ENCODE measurements at places on chromosomes 4 and X.

GRCh38 chr4:142801966-142802365, 44.1 kb downstream of the INPP4B start:
- no peak for DNase-seq

- peak; percentile 47 for DNase-seq
These were observed 18.7 kb upstream of the TMEM192 start for GRCh38 chr4:165131247-165131832.

DNA sequence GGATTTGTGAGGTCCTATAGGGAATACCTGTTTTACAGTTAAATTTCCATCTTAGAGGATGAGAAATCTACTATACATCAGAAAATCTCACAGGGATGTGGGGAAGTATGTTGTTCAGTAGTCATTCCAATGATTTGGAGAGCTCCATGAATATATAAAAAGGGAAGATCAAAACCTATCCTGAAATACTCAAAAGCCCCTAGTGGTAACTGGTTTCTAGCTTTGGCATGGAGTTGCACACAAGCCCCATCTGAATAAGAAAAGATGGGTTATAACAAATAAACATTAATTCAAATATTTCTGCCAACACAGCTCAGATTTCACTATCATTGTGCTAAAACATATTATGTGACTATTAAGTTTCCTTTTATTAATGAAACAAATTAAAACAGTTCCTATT, 101.6 kb downstream of the FBXO8 start:
- DNase-seq, result no peak

GRCh38 chr4:128513664-128514484, 226.3 kb upstream of the PGRMC2 start:
- no peak for DNase-seq

DNA sequence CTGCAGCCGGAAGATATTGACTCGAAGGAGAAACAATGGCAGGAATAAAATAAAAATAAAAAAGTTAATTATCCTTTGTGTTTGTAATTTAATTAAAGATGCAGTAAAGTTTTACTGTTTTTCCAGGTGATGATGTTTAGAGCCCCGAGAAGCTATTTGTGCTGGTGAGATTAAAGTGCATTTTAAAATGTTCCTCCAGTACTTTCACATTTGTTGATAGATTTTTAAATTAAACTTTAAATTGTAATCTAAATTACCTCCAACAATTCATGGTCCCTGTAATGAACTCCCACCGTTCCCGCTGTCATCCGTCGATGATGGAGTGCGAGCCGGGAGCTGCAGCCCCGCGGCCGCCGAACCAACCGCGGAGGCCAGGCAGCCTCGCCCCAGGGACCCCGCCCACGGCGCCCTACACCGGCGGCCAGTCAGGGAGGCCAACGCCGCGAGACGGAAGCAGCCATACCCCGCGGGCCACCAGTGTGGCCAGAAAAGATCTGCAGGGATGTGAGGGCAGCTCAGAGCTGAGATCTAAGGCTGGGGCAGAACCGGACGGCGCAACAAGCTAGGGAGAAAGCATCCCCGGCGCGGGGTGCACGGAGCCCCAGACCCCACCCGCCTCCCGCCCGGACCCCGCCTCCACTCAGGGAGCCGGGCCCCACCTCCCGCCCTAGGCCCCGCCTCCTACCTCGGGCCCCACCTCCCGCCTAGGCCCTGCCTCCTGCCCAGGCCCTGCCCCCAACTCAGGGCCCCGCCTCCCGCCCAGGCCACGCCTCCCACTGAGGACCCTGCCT, 104.0 kb downstream of the FAM53A start:
- peak; percentile 91 for DNase-seq

- no peak for DNase-seq
These were observed 52.8 kb downstream of the FAM47C start for GRCh38 chrX:37060999-37061398.

GRCh38 chrX:131741103-131741581, 197.3 kb downstream of the OR13H1 start:
- no peak for DNase-seq

- no peak for DNase-seq
These were observed 35.9 kb downstream of the SUPT20HL1 start for GRCh38 chrX:24396236-24396930.

DNA sequence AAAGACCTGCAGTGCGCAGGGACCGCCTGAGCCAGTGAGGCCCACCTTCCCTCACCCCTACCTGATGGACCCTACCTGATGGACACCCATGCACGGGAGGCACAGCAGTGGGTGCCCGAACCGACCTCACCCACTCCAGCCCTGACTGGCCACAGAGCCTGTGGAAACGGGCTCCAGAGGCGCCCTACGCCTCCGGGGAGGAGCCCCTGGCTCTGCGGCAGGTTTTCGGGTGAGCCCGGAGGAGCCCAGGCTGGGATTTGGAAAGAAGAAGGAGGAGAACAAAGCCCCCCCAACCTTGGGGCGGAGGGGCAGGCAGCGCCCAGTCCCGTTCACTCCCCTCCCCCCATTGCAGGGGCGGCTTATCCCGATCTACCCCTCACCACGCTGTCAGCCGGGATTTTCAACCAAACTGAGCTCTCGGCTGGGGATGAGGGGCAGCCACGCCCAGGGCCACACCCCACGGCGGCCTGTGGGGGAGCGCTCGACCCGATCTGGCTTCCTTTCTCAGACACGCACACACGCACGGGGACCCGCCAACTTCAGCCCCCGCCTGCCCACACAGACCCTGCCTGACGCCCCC, 675 bp downstream of the L1CAM start:
- DNase-seq, result no peak

DNA sequence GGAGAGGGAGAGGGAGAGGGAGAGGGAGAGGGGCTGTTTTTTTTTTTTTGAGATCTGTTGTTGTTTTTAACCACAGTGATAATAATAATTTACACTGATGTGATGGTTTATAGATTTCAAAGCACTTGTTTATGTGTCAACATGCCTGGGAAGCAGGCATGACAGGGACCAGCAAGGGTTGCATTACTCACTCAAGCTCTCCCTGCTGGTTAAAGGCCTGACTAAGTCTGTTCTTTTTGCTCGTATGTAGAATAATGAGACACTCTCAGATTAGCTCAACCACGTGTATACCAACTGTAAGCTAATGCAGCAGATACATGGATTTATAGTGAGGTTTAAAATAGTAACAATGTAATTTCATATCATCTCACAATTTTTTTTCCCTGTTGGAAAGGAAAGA, 134.6 kb upstream of the BOD1L1 start:
- no peak for DNase-seq

DNA sequence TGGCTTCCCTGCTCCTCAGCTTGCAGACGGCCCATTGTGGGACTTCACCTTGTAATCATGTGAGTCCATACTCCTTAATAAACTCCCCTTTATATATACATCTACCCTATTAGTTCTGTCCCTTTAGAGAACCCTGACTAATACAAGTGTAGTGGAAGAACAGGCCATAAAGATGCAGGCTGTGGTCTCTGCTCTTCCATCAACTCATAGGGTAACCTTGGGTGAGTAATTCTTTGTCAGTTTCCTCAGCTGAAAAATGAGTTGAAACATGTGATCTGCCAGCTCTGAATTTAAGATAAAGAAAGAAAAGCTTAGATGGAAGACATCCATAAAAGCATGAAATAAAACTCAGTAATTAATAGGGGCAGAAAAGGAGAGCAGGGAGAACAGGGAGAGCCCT, 103.6 kb downstream of the ENOX2 start:
- no peak for DNase-seq

DNA sequence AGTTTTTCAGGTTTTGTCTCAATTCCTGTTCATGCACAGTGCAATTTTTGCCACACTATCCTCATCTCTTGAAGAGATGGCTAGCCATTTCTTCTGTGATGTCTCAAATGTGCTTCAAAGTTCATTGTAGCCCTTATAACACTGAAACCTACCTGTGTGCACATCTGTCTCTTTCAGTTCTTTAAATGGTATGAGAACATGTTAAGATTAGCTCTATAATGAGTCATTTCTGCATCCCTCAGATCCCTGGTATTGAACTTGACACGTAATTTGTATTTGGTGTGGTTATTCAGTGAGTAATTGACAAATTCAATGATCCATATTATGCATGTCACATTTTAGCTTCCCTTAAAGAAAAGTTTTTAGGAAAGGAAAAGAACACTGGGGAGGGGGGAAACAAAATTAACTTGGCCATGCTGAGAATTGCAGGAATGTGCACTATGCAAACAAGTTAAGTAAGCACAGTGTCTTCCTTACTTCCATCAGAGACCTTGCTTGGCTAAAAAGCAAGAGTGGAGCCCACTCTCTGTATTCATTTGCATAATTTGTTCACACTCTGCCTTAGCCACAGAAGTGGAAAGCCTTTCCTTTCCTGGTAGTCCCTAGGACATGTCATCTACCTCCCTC, 659.8 kb upstream of the MAGEB2 start:
- DNase-seq, result no peak

All from stimulated activated CD4-positive, alpha-beta T cell treated with anti-CD3 and anti-CD28 coated beads, Interleukin-15, amount 100 ng/mL, for 1 hour (primary cell).